ENCODE measurements at places on chromosomes 6 and 20. TPM values are rescaled to one million over a fixed set of nuclear protein-coding genes. Genes with fewer than 3 reads are reported as not detected.

- no peak for DNase-seq
Observed at GRCh38 chr20:37644605-37645004, 49.2 kb upstream of the CTNNBL1 start.

DNA sequence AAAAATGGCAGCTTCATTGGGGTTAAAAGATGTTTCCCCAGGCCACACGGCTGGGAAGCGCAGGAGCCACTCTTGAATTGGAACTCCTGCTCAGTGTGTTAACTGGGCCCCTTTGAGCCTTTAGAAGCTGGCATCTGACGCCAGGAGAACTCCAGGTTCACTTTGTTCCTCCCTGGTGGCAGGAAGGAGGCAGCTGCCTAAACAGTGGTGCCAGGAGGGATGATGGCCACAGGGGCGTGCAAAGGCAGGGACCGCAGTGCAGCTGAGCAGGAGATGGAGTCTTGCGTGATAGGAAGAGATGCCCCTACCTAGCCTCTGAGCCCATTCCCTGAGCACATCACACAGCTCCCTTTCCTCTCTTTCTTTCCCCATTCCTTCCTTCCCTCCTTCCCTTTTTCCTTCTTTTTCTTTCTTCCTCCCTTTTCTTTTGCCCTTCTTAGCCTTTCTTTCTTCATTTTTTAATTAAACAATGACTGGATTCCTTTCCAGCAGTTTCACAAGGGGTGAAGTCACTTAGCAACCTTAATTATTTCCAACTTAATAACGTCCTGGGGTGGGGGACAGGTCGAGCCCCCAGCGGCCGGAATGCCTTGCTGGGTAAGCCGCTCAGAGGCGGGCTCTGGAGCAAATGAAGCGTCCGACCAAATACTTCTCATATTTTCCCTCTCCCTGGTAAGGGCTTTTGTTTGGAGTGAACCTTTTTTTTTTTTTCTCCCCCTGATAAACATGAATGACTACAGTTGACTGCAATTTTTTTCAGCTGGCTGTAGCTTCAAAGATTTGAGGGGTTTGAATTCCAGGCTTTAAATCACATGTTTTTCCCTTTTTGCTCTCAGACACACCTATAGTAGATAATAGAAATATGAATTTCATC, 20.8 kb upstream of the BMP7 start:
- DNase-seq = no peak

GRCh38 chr20:36275441-36276189, 30.5 kb upstream of the DLGAP4 start:
- no peak for DNase-seq

- DNase-seq = no peak
Observed at GRCh38 chr6:163320804-163321203, 93.7 kb upstream of the QKI start.

Gene AIF1
- 5.2 TPM for total RNA-seq

DNA sequence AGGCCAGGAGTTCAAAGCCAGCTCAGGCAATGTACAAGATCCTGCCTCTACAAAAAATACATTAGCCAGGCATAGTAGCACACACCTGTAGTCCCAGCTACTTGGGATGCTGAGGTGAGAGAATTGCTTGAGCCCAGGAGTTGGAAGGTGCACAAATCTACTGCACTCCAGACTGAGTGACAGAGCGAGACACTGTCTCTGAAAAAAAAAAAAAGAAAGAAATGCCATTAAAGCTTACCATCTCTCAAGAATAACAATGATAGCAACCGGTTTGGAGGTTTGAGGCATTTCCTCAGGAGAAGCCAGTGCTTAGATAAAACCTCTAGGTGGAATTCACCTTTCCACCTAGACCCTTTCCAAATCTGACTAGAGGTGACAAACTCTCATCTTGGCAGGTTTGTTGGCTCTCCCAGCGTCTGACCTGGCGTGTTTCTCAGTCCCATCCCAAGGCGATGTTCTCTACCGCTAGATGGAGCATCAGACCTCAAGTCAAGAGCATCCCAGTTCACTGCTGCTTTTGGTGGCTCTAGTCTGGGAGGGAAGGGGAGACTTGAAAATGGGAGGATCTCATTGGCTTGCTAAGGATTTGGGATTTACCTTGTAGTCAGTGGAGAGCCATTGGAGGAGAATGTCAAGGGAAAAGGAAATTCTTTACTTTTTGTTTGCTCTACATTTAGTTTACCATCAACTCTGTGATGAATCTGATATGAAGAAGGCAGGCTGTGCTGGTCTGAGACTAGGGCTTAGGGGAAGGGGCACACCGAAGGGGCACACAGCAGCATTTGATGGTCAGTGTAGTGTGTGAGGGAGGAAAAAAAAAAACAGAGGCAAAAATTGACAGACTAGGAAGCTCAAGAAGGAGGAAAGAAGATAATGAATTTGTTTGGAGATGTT, 67.9 kb downstream of the NCOA7 start:
- peak; percentile 18 for DNase-seq

GRCh38 chr20:61292391-61292790, 40.3 kb downstream of the CDH4 start:
- DNase-seq = no peak

Gene PTPRK
- 0.47 TPM for total RNA-seq

Gene ZNF133
- total RNA-seq = 9.1 TPM

DNA sequence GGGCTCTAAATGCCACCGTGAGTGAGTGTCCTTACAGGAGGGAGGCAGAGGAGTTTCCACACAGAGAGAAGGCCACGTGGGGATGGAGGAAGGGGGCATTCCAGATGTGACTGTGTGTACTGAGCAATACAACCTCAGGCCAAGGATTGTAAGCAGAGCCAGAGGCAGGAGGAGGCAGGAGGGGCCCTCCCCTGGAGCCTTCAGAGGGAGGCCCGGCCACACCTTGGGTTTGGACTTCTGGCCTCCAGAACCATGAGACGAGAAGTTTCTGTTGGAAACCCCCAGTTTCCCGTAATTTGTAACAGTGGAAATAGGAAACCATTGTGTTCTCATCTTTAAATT, 9.3 kb upstream of the KIF25 start:
- DNase-seq = no peak

Gene HTR1E
- not detected for total RNA-seq

- DNase-seq = no peak
Observed at GRCh38 chr6:153090241-153090930, 40.7 kb downstream of the RGS17 start.

- DNase-seq = no peak
Observed at GRCh38 chr6:33298773-33299236, at the start of gene RGL2. TSS of gene RGL2 (minus strand) at chr6:33298942. CDS start at chr6:33298610, 332 bp downstream.

GRCh38 chr6:107972413-107973096, 14.5 kb upstream of the SEC63 start:
- no peak for DNase-seq

- DNase-seq = no peak
Observed at GRCh38 chr20:35497780-35498189, 31.7 kb downstream of the C20orf173 start.

DNA sequence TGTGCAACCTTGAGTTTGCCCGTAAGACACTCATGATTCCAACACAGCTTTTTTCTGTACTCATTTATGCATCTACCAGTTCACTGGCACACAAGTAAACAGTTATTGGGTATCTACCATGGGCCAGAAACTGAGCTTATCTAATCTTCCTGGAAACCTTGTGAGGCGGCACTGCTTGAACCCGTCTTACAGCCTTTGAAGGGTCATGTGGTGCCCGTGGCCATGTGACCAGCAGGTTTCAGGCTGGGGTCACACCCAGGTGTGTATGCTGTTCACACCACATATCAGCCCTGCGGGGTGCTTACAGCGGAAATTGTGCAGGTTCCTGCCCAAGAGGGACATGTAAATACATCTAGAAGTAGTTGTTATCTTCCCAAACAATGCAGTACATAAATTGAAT, 6.1 kb downstream of the THBD start:
- DNase-seq = no peak

DNA sequence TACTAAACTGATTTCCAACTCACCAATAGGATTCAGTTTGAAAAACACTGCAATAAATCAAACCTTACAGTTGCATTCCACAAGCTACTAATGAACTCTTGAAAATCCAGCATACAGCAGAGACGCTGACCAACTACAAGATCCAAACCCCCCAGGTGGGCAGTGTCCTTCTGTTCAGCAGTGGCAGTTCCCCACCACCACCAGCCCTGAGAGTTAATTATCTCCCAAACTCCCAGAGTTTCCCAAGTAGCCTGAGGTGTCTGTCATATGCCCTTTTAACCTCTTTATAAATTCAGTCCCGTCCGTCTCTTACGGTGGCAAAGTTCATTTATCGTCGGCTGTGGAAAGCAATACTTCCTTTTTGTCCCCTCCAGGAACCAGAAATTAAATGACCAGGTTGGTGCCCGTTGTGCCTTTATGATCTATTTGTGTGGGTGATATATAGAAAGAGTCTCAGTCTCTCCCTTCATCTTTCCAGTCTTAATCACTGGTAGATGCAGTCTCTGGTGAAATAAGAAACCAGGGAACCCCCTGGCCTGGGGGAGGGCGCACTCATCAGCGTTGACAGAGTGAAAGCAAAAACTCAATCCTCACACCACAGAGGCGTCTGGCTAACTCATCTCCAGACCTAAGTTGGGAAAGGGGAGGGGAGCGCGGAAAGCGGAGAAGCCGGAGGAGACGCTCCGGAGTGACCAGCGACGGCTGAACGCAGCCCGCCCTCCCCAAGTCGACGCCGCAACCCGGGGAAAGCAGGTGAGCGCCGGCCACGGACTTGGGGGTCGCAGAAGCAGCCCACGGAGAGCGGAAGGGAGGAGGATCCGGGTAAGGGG, 717 bp downstream of the MRPL14 start:
- DNase-seq = peak; percentile 61

Gene HMGN3
- 40.5 TPM for total RNA-seq

DNA sequence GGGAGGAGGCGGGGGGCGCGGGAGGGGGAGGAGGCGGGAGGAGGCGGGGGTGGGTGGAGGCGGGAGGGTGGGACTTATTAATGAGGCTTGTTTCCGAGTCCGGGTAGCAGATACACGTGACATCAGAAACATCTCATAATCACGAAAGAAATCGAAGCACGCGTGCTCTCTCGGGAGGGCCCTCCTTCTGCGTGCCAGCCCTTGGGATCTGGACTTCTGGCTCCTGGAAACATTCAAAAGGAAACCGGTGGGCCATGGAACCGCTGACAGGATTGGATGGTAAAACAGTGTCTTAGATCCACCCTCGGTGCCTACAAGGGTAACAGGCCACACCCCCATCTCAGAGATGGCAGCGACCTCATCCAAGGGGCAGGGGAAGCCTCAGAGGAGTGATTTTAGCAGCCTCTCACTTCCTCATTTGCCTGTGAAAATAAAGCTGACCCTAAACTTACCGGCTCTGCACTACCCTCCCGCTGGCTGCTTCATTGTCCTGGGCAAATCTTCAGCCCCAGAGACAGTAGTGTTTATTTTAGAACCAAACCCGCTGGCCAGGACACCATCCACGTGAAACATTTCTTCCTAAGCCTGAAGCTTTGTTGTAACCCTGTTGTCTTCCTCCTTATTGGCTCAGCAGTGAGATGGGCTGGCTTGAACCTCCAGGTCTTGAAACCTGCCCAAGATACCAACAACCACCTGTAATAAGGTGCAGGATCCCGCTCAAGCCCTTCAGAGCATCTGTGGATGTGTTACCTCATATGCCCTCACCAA, 97.5 kb downstream of the PSMG4 start:
- DNase-seq = peak; percentile 65

- no peak for DNase-seq
Observed at GRCh38 chr6:34514593-34515472, 41.3 kb downstream of the SPDEF start.

Gene TOX2
- total RNA-seq = 0.33 TPM

- DNase-seq = no peak
Observed at GRCh38 chr20:22379472-22379871, 204.9 kb downstream of the FOXA2 start.

- no peak for DNase-seq
Observed at GRCh38 chr20:49171909-49172308, 16.2 kb downstream of the STAU1 start.

- no peak for DNase-seq
Observed at GRCh38 chr6:87699576-87699975, 2.5 kb downstream of the AKIRIN2 start.
